Activated CD4-positive, alpha-beta T cell treated with anti-CD3 and anti-CD28 coated beads, Interleukin-2, amount 50 U/mL, for 24 hours (primary cell): ENCODE measurements at places on chromosomes 12 and 14.

DNA sequence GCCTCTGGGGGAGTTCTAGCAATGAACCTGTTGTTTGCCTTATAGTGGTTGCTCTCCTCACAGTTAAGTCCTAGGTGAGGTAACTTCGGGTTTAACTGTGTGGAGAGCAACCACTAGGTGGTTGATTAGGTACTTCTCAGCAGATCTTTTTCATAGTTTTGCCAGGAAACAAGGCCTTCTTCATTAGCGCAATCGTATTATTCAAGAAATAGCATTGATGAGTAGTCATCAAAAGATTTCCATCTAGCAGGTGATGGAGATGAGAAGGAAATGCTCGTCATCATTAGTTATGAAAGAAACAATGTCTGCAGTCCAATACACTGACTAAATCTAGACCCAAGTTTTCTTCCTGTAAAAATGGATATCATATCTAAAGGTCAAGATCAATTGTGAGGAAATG, 923.3 kb downstream of the AACS start:
- no peak for DNase-seq

DNA sequence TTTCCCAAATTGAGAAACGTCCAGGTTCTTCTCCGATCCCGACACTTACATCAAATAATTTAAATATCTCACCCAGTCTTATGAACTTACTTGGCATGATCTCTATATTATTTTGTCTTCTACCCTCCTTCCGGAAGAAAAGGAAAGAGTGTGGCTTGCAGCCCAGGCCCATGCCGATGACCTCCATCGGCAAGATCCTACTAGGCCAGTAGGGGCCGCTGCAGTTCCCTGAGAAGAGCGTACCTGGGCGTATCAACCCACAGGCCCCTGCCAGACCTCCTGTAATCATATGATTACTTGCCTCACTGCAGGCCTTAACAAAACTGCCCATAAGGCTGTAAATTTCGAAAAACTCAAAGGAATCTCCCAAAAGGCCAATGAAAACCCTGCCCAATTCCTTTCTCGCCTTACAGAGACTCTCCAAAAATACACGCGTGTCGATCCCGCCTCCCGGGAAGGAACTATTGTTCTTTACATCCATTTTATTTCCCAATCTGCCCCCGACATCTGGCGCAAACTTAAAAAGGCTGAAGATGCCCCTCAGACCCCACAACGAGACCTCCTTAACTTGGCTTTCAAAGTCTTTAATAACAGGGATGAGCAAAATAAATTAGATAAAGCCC, 69.6 kb downstream of the MOK start:
- DNase-seq: peak; percentile 39

DNA sequence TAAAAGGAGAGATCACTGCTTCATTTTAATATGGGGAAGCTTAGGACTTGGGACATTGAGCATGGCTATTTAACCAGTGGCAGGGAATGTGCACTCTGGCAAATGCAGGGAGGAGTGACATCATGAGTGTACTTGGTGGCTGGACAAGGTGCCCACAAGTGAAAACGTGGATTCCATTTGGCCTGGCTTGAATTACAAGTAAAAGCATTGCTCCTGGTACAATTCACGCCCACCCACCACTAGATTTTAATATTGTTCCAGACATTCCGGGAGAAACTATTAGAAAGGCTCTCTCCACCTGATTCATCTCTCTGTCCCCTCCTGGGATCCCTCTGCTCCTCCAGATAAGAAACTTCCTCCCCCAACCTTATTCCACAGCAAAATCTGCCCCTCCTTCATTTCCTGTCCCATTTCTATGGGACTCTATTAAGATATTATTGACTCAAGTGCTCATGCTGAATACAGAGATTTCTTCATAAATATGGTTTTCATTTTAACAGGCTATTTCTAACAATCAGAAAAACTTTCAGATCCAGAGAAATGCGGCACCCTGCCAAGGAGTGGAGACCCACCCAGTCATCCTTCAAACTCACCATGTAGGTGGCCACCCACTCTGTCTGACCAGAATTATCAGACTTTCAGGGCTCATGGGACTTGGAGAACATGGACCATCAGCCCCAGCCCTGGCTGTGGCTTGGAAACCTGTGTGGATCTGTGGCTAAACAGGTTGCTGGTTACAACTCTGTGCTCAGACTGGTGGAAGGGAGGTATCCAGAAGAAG, 43.2 kb downstream of the SSPN start:
- no peak for DNase-seq

GRCh38 chr14:65044596-65044959, 57.7 kb downstream of the MAX start:
- DNase-seq: no peak

DNA sequence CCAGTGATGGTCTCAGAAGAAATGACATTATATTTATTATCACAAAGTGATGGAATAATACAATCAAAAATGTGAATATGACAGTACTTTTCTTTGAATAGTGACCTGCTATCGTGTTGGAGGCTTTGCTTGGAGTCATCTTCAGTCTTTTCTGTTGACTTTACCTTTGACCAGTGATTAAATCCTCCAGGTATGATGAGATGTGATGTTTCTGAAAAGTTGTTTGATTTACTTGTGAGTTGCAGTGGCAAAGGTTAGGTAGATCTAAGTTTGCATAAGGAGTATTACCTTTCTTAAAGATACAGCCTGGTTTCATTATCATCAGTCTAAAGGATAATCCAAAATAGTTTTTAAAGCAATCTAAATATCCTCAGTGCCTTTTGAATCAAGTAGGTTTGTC, 4.6 kb downstream of the TCP11L2 start:
- no peak for DNase-seq

GRCh38 chr12:111732786-111733185, 33.9 kb upstream of the ALDH2 start:
- DNase-seq: no peak

- DNase-seq: no peak
Observed at GRCh38 chr12:65430571-65431306, 152.3 kb downstream of the MSRB3 start.

DNA sequence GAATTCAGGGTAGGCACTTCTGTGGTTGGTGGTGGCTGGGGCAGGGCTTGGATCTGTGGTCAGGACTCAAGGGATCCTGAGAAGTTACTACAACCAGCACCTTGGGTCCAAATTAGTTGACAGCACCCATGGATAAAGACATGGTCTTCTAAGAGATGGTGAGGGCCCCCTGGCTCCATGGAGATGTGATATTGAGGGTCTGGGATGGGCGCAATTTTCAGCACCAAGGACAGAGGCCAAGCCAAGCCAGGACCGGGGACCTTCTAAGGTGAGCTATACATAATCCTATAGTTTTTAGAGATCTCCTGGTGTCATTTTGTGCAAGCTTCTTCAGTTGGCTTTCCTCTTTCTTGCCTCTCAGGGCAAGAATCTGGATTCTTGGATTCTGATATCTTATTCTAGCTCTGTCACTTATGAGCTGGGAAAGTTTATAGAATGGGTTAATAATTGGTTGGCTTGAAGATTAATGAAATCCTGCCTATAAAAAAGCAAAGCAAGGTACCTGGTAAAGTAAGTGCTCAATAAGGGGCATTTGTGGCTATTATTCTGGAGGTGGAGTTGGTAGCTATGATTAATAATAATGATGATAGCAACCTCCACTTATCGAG, 130.1 kb upstream of the LHX5 start:
- no peak for DNase-seq

DNA sequence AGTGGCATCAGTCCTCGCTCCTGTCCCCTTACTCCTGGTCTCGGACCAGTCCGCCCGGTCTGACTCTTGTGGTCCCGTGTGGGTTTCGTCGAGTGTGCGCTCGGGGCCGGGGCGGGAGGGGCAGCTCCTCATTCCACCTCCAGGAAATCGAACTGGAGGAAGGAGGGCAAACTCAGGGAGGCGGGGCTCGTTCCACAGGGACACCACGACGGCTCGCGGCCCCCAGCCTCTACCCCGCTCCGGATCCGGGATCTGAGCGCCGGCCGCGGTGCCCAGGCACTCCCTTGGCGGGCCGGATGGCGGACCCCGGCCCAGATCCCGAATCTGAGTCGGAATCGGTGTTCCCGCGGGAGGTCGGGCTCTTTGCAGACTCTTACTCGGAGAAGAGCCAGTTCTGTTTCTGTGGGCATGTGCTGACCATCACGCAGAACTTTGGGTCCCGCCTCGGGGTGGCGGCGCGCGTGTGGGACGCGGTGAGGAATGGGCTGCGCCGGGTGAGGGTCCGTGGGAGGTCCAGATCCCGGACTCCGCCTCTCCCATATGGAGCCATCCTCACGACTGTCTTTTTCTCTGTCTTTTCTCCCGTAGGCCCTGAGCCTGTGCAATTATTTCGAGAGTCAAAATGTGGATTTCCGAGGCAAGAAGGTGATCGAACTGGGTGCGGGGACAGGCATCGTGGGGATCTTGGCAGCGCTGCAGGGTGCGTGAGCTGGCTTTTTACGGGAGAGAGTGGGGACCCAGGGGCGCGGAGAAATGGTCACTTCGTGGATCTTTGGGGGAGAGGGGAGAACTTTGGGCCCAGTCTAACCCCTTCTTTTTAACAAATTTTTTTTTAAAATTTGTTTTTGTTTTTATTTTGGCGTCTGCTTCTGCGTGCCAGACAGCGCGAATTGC, at the start of gene EEF1AKMT3:
Gene EEF1AKMT3 (plus strand): TSS at position 186 of the 894 bp plus-strand sequence. CDS start 111 bp downstream, at position 297.
- DNase-seq: no peak

DNA sequence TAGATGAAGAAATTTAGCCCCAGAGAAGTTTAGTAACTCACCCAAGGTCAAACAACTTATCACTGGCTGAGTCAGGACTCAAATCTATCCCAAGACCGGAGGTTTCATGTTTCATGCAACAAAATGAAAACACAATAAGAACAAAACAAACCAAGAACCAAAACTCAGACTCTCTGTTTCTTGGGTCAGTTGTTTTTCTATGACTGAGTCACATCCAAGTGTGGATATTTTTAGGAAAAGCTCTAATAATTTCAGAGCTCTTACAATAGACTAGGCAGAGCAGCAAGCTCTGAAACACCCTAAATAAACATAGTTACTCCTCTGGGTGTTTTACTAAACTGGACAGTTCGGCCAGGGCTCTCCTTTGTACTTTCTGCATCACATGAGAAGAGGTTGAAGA, 87.6 kb upstream of the PRB2 start:
- no peak for DNase-seq

- no peak for DNase-seq
Observed at GRCh38 chr12:131806674-131807073, 21.5 kb upstream of the MMP17 start.

GRCh38 chr12:6315704-6316597, 5.5 kb downstream of the PLEKHG6 start:
- no peak for DNase-seq
